ENCODE measurements at places on chromosomes 3 and 15.
A peak's percentile ranks its signal among the peaks of the same experiment; 100 is the strongest.

- no peak for DNase-seq
Measured at GRCh38 chr15:85324202-85324601, 56.2 kb upstream of the AKAP13 start.

GRCh38 chr3:66486646-66487045 lies 14.2 kb downstream of the LRIG1 start:
- DNase-seq = no peak

GRCh38 chr15:59230531-59231055 lies 23.9 kb downstream of the LDHAL6B start:
- no peak for DNase-seq

DNA sequence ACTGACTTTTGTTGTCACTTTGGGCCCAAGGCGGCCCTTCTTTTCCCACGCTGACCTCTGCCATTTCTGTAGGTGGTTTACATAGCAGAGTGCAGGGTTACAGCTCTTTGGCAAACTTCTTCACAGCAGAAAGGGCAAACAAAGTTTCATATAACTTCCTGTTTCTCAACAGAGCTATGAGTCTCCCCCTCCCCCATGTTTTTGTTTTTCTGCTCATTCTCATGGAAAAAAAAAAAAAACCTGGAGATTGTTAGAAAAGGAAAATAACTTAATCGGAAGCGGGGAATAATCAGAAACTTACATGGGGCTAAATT lies 342.0 kb upstream of the NR2F2 start:
- DNase-seq = no peak

DNA sequence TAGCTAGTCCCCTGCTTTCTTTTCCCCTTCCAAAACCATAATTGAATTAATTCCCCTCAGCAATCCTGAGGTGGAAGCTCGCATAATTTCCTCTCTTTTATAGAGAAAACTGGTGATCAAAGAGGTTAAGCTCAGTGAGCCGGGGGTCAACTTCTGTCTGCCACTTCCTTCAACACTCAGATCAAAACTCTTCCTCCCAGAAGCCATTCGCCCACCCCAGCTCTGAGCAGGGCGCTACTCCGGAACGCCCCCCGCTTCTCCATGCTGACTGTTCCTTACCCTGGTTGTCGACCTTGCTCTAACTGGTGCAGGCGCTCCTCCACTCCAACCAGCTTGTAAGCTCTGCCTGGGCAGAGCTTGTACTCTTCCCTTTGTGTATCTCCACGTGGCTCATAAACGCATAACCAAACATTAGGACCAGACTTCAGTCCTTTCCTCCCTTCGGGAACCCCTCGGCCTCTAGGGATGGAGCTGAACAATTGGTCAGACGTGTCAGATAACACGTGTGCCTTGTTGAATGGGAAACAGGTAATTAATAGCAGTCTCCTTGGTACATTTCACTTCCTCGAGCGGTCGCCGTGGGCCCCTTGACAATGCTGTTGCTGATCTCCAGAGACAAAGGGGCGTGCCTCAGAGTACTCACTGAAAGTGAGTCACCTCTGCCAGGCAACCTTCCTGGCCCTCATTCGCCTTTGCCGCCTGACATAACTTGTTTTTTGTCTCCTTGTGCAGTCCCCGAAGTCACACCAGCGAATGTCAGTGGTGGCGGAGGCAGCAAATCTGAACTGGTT lies 71.8 kb downstream of the IL5RA start:
- DNase-seq = no peak

GRCh38 chr3:31728403-31728802 lies 195.7 kb downstream of the STT3B start:
- no peak for DNase-seq

DNA sequence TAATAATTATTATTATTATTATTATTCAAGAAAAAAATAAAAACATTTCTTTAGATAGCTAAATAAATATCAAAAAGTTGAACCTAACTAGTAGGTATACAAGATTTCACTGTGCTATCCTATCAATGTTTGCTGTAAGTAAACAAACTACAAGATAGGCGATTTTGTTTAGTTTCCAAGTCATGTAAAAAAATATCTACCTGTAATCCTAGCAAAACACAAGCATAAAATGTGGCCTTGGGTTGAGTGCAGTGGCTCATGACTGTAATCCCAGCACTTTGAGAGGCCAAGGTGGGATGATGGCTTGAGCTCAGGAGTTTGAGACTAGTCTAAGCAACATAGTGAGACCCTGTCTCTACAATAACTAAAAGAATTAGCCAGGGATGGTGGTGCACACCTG lies 71.6 kb upstream of the CSPG5 start:
- no peak for DNase-seq

DNA sequence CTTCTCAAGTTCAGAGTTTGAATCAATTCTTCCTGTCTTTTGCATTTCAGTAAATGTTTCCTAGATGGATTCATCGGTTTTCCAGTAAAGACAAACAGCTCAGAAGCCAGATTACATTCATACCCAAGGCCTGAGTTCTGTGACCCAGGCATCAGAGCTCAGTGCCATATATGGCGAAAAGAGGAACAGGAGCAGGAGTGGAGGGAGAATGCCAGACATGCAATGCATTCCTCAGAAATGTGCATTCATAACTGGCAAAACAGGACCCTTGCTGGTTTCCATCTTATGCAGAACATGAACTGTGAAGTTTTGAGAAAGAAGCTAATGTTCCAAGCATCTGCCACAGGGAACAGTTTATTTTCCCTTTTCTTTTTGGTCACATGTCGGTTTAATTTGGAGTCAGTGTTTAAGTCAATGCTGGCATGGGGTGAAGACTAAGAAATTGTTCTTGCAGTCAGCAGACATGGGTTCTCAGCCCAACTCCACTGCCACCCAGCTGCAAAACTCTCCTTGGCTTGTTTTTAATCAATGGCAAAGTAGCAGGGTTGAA lies 116.5 kb downstream of the LPP start:
- DNase-seq = no peak

DNA sequence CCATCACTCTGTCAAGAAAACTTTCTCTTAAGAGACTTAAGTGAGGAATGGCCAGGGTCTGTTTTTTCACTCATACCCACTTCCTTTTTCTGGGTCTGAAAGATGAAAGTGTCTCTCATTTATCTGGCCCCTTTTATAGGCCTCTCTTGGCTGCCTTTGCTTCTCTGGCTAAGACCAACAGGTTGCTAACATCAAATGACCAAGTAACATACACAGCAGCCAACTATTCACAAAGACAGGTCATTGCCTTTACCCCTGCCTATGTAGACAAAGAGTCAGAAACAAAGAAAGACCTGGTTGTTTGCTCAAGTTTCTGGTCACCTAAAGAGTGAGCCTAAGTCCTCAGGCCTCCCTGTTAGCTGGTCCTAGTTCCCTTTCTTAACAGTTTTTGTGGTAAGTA lies 24.0 kb upstream of the CSTA start:
- no peak for DNase-seq

DNA sequence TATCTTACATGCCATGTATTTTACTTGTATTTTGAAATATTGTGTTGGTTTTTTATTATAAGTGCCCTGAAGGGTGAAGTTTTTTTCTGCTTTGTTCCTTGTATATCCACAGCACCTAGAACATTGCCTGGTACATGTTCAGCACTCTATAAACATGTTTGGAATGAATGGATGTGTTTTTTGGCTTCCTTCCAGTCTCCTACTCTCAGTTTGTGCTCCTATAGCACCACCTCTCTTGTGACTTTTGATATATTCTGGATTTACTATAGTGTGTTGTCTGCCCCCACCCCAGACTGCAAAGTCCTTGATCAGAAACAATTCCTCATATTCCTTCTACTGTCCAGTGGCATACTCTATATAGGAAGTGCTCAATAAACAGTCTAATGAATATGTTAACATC lies 60.6 kb downstream of the PLCL2 start:
- no peak for DNase-seq

DNA sequence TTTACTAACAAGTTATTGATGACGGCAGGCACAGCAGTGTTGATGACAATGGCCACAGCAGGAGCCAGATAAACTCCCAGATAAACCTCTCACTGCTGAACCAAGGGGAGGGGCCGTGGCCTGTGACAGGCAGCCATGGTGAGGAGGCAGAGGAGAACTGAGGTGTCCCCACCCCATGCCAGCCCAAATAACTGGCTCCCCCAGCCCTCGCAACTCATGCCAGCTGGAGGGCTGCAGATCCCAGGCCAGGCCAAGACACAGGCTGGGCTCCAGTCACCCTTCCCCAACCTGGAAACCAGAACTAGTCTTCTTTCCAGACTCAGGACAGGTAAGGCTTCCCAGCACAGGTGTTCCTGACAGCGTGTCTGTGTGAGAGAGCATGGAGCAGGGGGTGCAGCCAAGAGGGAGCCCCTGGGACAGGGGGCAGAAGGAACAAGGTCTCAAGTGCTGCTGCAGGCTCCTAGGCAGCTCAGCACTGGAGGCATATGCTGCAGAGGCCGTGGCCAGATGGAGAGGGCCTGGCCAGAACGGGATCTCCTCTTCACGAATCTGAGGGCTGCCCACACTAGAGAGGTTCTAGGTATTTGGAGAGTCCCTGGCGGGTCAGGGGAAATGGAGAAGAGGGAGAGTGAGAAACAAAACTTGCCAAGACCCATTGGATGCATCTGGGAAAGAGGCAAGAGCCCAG lies 15.9 kb downstream of the PLA2G4F start:
- no peak for DNase-seq

DNA sequence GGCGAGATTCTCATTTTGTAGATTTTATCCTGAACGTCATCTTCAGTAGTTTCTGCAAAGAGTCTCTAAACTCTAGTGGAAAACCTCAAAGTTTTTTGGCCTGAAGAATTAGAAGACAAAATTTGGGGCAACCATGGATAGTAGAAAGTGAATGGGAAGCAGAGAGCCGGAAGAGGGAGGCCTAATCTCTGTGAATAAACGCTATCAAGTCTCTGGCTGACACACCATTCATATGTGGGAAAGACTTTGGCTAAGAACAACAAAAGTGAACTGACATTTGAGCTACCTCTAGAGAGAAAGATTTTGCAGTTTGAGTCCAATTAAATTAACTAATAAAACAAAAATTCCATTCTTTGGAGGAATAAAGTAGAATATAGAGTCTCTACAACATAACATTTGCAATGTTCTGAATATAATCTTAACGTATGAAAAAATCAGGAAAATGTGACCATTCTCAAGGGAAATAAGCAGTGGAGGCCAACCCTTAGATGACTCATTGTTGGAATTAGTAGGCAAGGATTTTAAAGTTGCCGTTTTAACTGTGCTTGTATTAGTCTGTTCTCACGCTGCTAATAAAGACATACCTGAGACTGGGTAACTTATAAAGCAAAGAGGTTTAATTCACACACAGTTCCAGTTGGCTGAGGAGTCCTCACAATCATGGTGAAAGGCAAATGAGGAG lies 184.6 kb downstream of the C3orf38 start:
- no peak for DNase-seq

DNA sequence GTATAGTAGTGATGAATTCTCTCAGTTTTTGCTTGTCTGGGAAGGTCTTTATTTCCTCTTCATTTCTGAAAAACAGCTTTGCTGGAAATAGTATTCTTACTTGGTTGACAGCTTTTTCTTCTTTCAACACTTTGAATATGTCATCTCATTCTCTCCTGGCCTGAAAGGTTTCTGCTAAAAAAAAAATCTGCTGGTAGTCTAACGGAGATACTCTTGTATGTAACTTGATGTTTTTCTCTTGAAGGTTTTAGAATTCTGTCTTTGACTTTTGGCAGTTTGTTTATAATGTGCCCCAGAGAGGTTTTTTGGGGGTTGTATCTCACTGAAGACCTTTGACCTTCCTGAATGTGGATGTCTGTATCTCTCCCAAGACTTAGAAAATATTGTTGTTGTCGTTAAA lies 47.0 kb downstream of the THSD4 start:
- DNase-seq = no peak

GRCh38 chr3:188624384-188624783 lies 470.4 kb downstream of the LPP start:
- DNase-seq = no peak

DNA sequence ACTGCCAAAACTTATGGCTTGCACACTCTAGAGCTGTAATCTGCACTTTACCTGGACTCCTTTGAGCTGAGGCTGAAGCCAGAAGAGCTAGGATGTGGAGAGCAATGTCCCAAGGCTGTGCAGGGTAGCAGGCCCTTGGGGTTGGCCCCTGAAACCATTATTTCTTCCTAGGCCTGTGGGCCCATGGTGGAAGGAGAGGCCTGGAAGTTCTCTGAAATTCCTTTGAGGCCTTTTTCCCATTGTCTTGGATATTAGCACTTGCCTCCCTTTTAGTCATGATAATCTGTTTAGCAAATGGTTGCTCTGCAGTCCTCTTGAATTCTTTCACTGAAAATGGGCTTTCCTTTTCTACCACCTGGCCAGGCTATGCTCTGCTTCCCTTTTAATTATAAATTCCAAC lies 102.0 kb upstream of the SGO1 start:
- no peak for DNase-seq

DNA sequence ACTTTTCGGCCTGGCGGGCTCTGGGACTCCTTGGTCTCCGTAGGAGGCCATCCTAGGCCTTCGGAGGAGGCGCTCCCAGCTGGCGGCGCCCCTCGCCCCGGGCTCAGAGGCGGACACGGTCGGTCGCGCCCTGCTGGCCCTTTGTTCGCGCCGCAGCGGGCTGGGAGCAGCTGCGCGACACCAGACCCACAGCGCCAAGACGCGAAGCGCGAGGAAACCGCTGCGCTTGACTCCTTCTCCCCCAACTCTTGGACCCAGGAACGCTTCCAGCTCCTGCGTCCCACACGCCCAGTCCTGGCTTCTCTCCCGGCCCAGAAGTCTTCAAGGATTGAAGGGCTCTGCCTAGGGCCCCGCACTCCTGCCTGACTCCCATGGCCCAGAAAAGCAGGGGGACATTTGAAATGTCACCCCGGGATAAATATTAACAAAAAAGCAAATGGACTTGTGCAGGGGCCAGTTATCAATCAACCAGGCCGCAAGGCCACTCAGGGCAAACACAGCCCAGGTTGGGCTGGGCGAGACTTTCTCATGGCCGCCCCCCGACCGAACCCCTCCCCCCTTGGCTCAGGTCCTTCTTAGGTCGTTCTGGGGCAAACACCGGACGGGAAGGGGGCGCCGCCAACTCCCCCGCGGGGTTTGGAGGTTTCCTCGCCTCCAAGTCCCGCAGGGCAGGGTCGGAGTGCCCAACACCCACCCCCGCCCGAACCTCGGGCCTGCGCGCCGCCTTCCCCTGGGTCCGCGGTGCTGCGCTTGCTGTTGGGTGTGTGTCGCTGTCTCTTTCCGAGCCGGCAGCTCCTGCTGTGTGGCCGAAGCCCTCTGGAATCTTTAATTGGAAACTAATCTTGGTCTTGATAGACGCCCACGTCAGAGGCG lies 5.1 kb downstream of the ONECUT1 start:
- DNase-seq = peak; percentile 33

- DNase-seq = no peak
Measured at GRCh38 chr3:65169961-65170360, 482.2 kb upstream of the ADAMTS9 start.

DNA sequence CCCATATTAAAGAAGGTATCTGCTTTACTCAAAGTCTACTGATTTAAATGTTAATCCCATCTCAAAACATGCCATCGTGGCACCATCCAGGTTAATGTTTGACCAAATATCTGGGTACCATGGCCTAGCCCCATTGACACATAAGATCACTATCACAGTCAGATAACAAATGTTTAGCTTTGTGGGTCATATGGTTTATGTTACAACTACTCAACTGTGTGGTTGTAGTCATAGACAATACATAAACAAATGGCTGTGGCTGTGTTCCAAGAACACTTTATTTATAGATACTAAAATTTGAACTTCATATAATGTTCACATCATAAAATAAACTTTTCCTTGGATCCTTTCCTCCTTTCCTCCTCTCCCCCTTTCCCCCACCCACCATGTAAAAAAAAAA lies 9.8 kb upstream of the SNRPN start:
- no peak for DNase-seq
